G401 (cell line): ENCODE measurements at places on chromosomes 16 and 17.

- no peak for DNase-seq
Observed at GRCh38 chr16:57358527-57359095, at the start of gene CCL22. Gene CCL22 (plus strand): TSS chr16:57358783. CDS start chr16:57358817, 34 bp downstream.

GRCh38 chr17:80913928-80914821, 77.5 kb upstream of the CHMP6 start:
- DNase-seq, result no peak

DNA sequence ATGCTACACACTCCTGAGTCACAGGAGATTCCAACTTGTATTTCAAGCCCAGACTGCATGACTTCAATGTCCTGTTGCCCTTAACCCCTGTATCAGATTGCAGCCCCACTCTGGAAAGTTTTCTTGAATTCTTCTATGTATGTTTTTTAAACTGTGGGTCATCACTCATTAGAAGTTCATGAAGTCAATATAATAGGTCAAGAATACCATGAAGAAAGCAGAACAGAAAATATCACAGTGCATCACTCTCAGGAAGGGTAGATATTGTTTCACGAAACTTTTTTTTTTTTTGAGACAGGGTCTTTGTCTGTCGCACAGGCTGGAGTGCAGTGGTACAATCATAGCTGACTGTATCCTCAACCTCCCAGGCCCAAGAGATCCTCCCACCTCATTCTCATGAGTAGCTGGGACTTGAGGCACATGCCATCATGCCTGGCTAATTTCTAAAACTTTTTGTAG, 20.5 kb downstream of the PRKCB start:
- no peak for DNase-seq

DNA sequence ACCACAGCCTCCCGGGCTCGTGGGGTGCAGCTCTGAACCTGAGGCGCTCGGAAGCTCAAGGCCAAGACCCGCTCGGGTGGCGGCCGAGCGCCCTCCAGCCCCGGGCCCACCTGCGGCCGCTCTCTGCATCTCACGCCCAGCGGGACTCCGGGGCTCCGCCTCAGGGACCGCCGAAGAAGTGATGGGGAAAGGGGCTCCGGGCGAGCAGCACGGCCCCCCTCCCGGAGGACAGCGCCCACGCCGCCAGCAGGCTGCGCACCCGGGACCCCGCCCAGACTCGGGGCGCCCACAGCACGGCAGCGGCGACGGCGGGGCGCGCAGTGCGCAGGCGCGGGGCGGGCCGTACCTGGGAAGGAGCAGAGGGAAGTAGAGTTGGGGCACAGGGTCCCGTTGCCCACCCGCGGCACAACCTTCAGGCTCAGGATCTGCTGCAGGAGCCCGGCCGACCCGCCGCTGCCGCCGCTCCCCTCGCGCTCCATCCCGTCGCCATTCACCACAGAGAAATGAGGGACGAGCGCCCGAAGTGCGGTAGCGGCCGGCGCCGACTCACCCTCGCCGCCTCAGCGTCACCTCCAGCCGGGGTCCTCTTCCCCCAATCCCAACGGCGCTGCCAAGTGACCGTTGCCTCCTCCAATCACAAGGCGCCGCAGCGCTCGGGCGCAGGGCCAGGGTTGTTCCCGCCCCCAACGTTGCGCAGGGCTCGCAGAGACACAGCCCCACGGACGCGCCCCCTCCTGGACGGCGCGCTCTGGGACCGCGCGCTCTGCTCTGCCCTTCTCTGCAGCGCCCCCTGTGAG, at the start of gene TMEM170A:
TMEM170A (minus strand) TSS at position 568 of the 797 bp plus-strand sequence; CDS start at position 479, 89 bp downstream.
- peak; percentile 97 for DNase-seq

DNA sequence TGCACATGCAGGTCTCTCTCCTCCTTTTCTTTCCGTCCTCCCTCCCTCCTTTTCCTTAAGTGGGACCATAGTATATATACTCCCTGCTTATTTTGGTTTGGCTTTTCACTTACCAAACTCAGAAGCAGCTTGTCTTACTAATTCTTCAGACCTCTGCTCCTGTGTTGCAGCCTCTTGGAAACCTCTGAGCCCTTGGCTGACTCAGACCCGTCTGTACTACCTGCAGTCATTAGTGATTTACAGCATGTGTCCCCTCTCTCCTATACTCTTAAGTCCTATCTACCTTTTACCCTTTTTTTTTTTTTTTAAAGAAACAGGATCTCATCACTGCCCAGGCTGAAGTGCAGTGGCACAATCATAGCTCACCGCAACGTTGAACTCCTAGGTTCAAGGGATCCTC, 207.0 kb downstream of the STX8 start:
- no peak for DNase-seq

DNA sequence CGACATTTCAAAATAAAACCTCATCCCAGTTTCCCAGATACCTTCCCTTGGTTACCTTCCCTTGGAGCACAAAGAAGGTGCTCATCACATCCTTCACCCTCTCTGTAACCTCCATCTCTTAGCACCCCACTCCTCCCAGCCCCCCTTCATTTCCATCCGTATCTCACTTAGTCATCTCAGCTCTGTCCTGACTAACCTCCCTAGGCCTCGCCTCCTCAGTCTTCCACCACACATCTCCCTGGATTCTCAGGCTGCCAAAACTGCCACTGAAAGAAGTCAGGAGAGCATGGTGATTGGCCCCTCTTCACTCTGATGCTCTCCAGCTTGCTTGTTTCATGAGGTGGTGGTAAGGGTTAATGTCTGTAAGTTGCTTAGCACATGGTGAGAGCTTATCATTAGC, 2.3 kb downstream of the ZFP3 start:
- DNase-seq, result no peak
